ENCODE measurements at places on chromosomes 1 and 21. TPM values are rescaled to one million over a fixed set of nuclear protein-coding genes. Genes with fewer than 3 reads are reported as not detected.

- H3K4me1 ChIP-seq = peaks cover 6% of the 10 kb centered on the region
- no peaks in the 10 kb centered on the region for H3K27me3 ChIP-seq
- no peak overlapping the region for H3K4me3 ChIP-seq
- no peak for DNase-seq
Observed at GRCh38 chr1:192805832-192806323, 3.0 kb upstream of the RGS2 start.

Gene MCOLN3
- 4.9 TPM for polyA plus RNA-seq

DNA sequence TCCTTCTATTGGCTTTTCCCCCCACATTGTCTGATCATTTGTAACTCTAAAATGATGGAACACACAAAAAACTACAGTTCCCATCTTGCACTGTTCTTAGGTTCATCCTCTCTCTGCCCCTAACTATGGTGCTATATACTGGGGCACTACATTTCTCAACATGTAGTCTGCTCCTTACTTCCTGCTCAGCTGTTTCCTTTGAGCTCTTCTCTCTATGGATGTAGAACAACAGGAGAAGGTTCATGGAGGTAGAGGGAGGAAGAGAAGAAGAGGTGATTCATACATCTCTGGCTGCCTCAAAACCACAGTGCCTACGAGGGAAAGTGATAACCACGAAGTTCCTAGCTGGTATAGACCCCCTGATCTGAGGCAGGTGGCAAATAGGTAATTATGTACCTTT, 7.0 kb upstream of the C1orf146 start:
- no peak overlapping the region for H3K4me3 ChIP-seq
- H3K27ac ChIP-seq = no peak overlapping the region
- H3K4me1 ChIP-seq = no peaks in the 10 kb centered on the region
- no peaks in the 10 kb centered on the region for H3K27me3 ChIP-seq
- H3K36me3 ChIP-seq = no peaks in the 10 kb centered on the region

DNA sequence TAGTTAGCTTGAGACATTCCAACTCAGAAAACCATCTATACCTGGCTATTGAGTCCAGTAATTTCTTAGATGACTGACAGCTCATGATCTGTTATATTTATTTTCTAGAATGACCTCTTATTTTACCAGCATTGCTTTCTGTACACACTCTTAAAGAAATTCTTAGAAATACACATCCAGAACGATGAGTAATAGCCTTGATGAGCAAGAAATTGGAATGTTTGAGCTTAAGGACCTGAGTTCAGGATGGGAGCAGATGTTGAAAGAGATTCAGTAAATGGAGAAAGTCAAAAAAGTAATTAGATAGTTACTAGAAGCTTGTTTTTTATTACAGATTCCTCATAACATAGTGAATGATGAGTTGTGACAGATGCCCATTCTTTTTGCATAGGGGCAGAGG, 11.7 kb downstream of the PYHIN1 start:
- H3K4me1 ChIP-seq = no peaks in the 10 kb centered on the region
- H3K27me3 ChIP-seq = no peaks in the 10 kb centered on the region
- H3K36me3 ChIP-seq = no peaks in the 10 kb centered on the region
- DNase-seq = no peak
- no peak overlapping the region for H3K27ac ChIP-seq

- no peak overlapping the region for H3K27ac ChIP-seq
- H3K36me3 ChIP-seq = peaks cover 34% of the 10 kb centered on the region
- no peak overlapping the region for H3K4me3 ChIP-seq
- no peaks in the 10 kb centered on the region for H3K4me1 ChIP-seq
- H3K27me3 ChIP-seq = no peaks in the 10 kb centered on the region
- no peak for DNase-seq
Observed at GRCh38 chr1:88984569-88984968, 7.9 kb downstream of the KYAT3 start.

- H3K27me3 ChIP-seq = no peaks in the 10 kb centered on the region
- no peak overlapping the region for H3K27ac ChIP-seq
- peaks cover 8% of the 10 kb centered on the region for H3K4me1 ChIP-seq
- peak overlapping the region; percentile 7 for H3K4me3 ChIP-seq
Observed at GRCh38 chr1:163201906-163202305, 810 bp downstream of the RGS5 start.

Gene OR10J1
- polyA plus RNA-seq = not detected

- no peaks in the 10 kb centered on the region for H3K36me3 ChIP-seq
- no peak for DNase-seq
- H3K4me3 ChIP-seq = no peak overlapping the region
- no peak overlapping the region for H3K27ac ChIP-seq
- no peaks in the 10 kb centered on the region for H3K27me3 ChIP-seq
- no peaks in the 10 kb centered on the region for H3K4me1 ChIP-seq
Observed at GRCh38 chr1:92168657-92169056, 49.1 kb upstream of the C1orf146 start.

GRCh38 chr1:97412166-97412565, 508.7 kb downstream of the DPYD start:
- DNase-seq = no peak
- H3K4me1 ChIP-seq = no peaks in the 10 kb centered on the region
- no peaks in the 10 kb centered on the region for H3K27me3 ChIP-seq

GRCh38 chr1:222631611-222632208, 13.8 kb downstream of the MIA3 start:
- no peak overlapping the region for H3K4me3 ChIP-seq
- H3K27me3 ChIP-seq = no peaks in the 10 kb centered on the region
- no peaks in the 10 kb centered on the region for H3K4me1 ChIP-seq
- H3K27ac ChIP-seq = no peak overlapping the region

GRCh38 chr1:54053745-54054437, 483 bp downstream of the TCEANC2 start:
- H3K27me3 ChIP-seq = no peaks in the 10 kb centered on the region
- no peaks in the 10 kb centered on the region for H3K36me3 ChIP-seq
- peak overlapping the region; percentile 43 for H3K27ac ChIP-seq
- H3K4me3 ChIP-seq = peak overlapping the region; percentile 96

- H3K4me3 ChIP-seq = no peak overlapping the region
- H3K27me3 ChIP-seq = no peaks in the 10 kb centered on the region
- no peak overlapping the region for H3K27ac ChIP-seq
- no peak for DNase-seq
- no peaks in the 10 kb centered on the region for H3K4me1 ChIP-seq
Observed at GRCh38 chr1:217188280-217189237, 442.3 kb downstream of the GPATCH2 start.

DNA sequence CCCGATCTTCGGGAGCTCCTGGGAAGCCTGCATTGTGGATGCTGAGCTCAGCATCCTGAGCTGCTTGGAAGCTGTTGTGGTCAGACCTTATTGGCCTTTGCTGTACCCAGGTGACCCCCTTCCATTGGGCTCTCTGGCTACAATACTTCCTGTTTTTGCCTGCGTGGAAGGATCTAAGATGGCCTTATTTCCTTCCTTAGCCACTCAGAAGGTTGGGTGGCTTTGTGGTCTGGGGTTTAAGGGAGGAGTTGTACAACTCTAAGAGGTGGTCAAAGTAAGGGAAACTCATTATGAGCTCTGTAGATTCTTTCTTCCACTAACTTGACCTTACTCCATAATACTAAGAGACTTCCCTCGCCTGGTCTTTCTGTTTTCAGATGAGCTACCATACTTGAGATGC, 17.7 kb downstream of the PFKFB2 start:
- no peak overlapping the region for H3K27ac ChIP-seq
- no peaks in the 10 kb centered on the region for H3K27me3 ChIP-seq
- no peak overlapping the region for H3K4me3 ChIP-seq
- H3K36me3 ChIP-seq = peaks cover 2% of the 10 kb centered on the region

DNA sequence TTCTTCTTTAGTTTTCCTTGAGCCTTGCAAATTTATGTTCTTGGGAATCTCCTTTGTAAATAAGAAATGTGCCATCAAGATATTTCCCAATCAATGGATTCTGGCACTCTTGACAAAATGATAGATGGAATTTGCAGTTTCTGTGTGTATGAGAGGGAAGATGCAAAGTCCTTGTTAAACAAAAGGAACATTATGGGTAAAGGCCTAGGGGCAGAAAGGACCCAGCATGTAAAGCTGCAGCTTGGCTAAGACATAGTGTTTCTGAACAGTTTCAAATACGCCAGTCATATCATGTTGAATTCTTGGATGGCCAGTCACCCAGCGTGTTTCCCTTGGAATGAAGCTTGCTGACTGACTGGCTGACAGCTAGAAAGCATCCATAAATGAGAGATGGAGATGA, 210.8 kb downstream of the NFIA start:
- H3K27ac ChIP-seq = no peak overlapping the region
- no peaks in the 10 kb centered on the region for H3K27me3 ChIP-seq
- H3K4me1 ChIP-seq = no peaks in the 10 kb centered on the region
- H3K4me3 ChIP-seq = no peak overlapping the region
- DNase-seq = no peak

DNA sequence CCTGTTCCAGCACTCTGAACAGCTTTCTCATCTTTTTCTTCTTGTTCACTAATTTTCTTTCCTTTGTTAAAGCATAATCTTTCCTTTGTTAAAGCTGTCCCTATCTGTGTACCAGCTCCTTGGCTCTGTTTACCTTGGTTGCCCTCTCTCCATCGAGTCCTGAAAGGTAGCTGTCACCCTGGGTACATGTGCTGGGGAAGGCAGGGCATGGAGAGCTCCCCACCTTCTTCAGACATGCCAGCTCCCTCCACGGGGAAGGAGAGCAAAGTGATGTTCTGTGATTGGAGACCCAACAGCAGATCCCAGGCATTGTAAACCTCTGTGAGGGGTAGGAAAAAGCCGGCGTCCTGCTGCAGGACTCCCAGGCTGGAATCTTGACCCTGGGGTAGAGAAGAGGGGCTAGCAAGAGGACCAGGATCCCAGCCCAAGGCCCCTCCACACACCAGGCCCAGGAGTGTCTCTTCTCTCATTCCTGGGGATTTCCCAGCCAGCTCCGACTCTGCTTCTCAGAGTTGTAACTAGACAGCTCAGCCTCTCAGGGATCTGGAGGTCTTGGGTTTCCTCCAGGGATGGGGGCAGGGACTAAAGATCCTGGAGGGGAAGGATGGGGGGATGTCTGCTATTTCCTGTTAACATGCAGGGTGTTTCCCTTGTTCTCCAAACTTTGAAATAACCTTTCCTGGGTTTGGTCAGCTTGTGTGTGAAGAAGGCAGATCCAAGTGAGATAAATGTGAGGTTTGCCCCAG, 34.4 kb downstream of the TMCC2 start:
- peaks cover 6% of the 10 kb centered on the region for H3K4me1 ChIP-seq
- no peaks in the 10 kb centered on the region for H3K27me3 ChIP-seq

Gene CLCA1
- not detected for polyA plus RNA-seq

GRCh38 chr1:73800376-73800775, 397.6 kb downstream of the LRRIQ3 start:
- H3K27ac ChIP-seq = no peak overlapping the region
- no peaks in the 10 kb centered on the region for H3K4me1 ChIP-seq

DNA sequence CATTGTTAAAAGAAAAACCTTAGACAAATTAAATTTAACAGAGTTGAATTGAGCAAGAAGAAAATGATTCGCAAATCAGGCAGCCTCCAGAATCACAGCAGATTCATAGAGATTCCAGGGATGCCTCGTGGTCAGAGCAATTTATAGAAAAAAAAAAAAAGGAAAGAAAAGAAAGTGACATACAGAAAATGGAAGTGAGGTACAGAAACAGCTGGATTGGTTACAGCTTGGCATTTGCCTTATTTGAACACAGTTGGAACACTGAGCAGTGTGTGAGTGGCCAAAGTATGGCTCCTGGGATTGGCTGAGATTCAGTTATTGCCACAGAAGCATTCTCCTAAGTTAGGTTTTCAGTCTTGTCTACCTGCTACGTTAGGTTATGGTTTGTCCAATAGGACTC, 9.1 kb upstream of the C21orf91 start:
- H3K4me3 ChIP-seq = no peak overlapping the region
- DNase-seq = no peak
- H3K27ac ChIP-seq = no peak overlapping the region
- H3K27me3 ChIP-seq = no peaks in the 10 kb centered on the region
- no peaks in the 10 kb centered on the region for H3K4me1 ChIP-seq

GRCh38 chr21:17250778-17251241, 262.0 kb upstream of the CXADR start:
- H3K4me3 ChIP-seq = no peak overlapping the region
- no peaks in the 10 kb centered on the region for H3K4me1 ChIP-seq
- H3K36me3 ChIP-seq = no peaks in the 10 kb centered on the region

- H3K27ac ChIP-seq = no peak overlapping the region
- no peak for DNase-seq
- H3K4me3 ChIP-seq = no peak overlapping the region
- no peaks in the 10 kb centered on the region for H3K4me1 ChIP-seq
- no peaks in the 10 kb centered on the region for H3K36me3 ChIP-seq
Observed at GRCh38 chr1:54003249-54003646, 14.7 kb downstream of the LDLRAD1 start.

DNA sequence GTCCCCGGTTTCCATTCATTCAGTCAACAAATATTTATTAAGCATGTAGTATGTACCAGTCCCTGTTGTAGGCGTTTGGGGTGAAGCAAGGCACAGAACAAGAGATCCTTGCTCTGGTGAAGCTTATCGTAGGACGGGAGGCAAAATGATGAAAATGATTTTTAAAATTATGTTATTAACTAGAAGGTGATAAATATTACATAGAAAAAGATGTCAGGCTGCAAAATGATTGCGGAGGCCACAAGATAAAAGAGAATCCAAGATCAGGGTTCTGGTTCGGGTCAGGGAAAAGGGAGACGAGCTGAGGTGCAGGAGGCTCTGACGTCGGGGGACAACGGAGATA, 602 bp upstream of the CGN start:
- peaks cover 19% of the 10 kb centered on the region for H3K4me1 ChIP-seq
- H3K27ac ChIP-seq = peak overlapping the region; percentile 90
- H3K27me3 ChIP-seq = 0 out of 2 replicates have a peak, but pooled peaks cover 3% of the 10 kb centered on the region
- peak overlapping the region; percentile 78 for H3K4me3 ChIP-seq
- no peaks in the 10 kb centered on the region for H3K36me3 ChIP-seq
- DNase-seq = no peak

DNA sequence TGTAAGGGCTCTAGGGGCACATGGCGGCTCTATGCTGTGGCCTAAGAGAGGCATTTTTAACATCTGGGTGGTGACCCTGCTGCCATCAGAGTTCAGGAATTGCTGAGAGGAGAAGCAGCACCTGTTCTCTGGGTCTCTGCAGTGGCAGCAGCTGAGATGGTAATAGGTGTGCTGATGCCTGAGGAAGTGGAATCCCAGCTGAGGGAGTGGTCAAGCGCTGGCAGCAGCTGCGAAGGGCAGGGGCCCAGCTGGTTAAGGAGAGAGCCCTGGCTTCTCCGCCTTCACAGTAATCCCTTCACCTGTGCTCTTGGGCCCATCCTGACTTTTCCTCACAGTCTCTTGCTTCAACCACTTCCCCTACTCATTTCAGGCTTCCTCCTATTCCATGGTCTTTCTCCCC, 39.8 kb downstream of the GJA5 start:
- no peak overlapping the region for H3K4me3 ChIP-seq
- H3K27me3 ChIP-seq = no peaks in the 10 kb centered on the region
- peaks cover 4% of the 10 kb centered on the region for H3K4me1 ChIP-seq

Gene NPHS2
- polyA plus RNA-seq = not detected

All from H1 (cell line).